Islet precursor cell (in vitro differentiated cells): ENCODE measurements at places on chromosomes 16 and 17.

DNA sequence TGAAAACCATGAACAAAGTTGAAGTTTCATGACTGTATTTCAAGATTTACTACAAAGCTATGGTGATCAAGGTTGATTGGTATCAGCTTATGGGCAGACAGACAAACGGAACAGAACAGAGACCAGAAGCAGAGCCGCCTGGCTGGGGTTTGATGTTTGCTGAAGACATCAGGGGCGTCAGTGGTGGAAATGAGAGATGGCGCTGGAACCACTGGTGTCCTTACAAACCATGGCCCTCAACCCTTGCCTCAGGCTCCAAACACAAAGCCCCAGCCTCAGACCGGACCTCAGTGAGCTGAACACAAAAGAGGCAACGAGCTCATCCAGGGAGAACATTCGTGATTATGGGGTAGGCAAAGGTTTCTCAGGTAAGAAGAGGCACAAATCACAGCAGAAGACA is 113.0 kb upstream of the METRNL start:
- DNase-seq = no peak

- peak; percentile 48 for DNase-seq
Observed at GRCh38 chr16:54282928-54283724, 3.5 kb downstream of the IRX3 start.

DNA sequence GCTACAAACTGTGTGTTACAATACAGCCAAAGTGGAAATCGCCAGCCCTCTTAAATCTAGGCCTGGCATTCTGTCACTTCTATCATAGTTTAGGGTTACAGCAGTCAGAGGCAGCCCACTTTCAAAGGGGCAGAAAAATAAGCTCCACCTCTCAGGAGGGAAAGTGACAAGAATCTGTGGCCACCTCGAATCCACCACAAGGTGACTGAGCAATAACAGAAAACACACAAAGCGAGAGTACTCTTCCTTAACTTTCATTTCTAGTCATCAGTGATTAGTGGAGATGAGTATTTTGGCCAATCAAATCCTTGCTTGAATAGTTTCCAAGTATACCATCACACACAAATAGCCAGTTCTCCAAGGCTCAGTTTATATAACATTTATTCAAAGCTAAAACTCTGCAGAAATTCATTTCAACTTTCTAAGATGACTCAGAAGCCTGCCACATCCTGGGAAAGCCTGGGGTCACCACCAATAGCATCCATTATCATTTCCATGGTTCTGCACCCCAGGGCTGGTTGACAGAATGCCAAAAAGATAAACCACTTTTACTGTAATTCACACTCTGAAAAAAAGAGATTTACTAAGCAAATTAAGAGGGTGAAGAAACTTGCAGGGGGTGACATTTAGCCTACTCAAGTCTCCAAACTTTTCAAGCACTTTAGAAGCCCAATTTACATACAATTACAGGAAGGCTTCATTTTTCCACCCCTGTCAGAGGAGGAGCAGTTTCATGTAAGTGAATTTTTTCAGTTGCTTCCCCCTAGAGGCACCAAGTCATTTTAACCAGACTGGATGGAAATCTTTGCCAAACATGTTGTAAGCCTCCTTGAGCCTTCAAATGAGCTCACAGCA is 66.8 kb downstream of the SALL1 start:
- peak; percentile 15 for DNase-seq

DNA sequence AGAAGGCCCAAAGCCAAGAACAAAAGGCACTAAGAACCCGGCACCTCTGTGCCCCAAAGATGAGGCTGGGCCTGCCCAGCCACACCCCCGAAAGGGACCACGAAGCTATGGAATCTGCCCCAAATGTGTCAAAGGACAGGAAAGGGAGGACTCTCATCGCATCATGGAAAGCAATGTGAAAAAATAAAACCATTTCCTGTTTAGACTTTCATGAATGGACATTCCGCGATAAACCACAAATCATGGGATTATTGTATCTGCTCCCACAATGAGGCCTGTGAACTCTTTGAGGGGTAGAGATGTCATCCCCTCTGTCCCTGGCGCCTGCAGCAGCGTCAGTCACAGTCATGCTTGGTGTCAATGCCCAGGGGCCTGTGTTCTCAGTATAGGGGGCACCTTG is 135.0 kb downstream of the COPRS start:
- DNase-seq = no peak

DNA sequence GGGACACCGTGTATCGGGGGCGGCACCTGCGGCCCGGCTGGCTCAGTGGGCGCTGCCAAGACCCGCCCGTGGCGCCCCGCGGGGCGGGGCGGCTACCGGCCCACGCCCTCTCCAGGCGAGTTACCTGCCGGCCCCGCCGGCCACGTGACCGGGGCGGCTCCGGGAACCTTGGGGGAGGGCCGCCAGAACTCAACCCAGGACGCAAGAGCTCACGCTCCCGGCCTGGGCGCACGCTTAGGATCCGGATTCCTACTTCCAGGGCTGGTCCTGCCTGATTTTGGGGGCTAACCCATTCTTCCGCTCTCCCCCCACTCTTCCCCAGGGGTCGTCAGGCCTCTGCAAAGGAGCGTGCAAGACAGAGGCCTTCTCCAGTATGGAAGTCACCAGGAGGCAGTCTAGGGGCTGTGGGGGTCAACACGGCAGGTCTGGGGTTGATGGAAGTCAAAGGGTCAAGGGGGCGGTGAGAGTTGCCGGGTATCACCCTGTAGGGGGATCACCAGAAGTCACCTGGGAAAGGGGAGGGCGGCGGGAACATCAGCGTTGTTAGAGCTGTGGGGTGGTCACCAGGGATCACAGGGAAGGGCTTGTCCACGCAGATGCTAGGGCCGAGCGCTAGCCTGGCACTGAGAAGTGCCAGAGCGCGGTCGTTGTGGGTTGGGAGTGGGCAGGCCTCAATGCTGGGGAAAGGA is 354 bp upstream of the ESRP2 start:
- peak; percentile 91 for DNase-seq
